Fibroblast of the aortic adventitia (primary cell): ENCODE measurements at places on chromosomes 1 and 21.

- no peak for DNase-seq
Observed at GRCh38 chr1:7609311-7609994, 161.6 kb upstream of the VAMP3 start.

DNA sequence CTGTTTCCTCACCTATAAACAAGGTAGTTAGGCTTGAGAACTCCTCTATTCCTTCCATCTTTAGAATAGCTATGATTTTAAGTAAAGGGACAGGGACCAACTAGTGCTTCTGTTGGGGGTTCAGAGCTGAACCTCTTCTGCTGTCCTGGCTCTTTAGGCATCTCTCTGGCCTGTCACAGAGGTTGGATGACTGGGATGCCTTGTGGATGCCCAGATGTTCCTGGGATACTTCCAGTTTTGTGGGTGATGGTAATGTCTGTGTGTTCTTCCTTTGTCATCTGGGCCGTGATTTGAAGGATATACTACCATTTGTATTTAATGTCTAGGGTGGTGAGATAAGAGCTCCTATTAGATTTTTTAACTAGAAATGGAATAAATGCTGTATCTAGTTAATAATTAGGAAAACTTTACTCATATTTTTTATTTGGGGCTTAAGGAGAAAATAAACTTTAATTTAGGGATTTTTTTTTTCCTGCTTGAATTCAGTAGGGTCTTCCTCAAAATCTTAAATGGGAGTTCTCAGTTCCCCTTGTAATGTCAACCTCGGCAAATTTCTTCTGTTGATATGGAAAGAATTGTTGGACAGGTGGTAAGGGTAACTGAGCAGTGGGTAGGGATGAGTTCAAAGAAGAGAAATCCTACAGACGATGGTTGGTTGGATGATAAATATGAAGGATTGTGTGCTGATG, 47.2 kb downstream of the LAMC1 start:
- DNase-seq: no peak

GRCh38 chr1:160823296-160823695, 27.3 kb downstream of the LY9 start:
- DNase-seq: no peak

GRCh38 chr1:170881268-170882265, 53.8 kb upstream of the MROH9 start:
- DNase-seq: peak; percentile 79

DNA sequence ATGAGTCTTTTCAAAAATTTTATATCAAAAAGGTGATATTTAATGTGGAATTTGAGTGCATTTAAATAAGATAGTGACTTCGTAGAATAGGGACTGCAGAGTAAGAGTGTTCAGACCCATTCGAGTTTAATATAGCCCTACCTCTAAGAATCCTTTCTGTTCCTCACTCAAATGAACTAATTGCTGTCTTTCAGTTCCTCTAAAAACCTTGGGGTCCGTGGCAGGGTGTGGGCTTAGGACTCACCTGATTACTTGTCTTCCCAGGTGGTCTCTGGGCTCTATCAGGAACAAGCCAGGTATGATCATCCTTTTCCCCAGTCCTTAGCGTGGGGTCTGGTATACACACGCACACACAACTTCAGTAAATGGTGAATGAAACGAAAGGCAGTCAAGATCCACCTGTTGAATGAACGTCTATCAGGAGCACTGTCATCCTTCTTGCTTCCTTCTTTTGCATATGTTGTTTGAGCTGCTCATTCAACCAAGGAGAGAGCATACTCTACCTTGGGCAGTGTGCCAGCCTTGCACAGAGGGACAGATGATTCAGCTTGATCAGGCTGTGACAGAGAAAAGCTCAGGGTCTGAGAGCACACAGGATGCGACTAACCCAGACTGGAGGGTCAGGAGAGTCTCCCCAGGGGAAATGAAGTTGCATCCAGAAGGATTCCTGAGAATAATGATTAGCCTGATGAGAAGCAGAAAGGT, 1.2 kb upstream of the RNF11 start:
- no peak for DNase-seq

DNA sequence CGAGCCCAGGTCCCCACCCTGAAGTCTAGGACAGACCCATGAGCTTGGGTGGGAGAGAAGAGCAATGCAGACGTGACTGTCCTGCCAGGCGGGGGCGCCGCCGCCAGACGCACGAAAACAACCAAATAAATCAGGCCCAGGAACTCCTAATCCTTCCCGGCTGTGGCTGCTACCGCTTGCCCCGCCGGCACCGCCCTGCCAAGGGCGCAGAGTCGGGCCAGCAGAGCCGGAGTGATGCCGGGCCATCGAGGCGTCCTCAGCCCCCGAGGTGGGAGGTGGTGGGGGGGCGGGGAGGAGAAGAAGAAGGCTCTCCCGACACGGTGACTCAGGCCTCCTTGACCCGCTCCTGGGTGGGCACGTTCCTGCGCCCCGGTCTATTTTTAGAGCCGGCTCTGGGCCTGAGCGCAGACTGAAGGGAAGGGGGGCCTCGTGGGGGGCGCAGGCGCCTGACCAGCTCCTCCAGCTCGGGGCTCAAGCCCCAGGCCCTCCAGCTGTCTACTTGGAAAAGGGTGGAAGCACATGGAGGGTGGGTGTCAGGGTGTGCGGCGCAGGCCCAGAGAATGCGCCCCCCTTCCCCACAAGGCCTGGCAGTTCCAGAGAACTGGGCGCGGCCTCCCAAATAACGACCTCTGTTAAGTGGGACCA, 10.7 kb upstream of the COL16A1 start:
- DNase-seq: peak; percentile 84

- no peak for DNase-seq
Observed at GRCh38 chr1:112504661-112505399, 3.9 kb upstream of the WNT2B start.

DNA sequence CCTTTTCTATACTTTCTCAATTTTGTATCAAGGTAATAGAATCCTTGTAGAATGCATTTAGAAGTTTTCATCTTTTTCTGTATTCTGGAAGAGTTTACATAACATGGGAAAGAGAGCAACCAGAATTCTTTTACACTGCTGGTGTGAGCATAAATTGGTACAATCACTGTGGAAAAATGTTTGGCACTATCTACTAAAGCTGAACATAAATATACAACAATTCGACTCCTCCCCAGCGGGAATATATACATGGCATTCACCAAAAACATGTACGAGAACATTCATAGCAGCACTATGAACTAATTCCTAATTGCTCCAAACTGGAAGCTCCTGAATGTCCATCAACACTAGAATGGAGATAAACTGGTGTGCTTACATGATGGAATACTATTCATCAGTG, 1.8 kb upstream of the ACBD6 start:
- DNase-seq: no peak

DNA sequence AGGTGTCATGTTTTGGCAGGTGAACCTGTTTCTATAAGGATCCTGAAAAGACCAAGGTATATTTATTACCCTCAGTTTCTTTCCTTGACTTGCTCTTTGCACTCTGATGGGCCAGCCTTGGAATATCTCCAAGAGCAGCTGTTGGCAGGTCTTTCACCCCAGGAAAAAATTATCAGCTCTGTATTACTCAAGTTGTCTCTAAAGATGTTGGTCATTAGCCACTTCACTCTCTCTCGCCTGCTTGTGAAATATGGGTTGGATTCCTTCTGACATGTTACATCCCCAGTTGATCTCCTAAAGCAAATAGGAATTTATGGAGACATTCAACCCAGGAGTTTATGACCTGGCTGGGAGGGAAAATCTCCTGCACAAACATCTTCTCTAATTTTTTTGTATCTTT, 85.9 kb downstream of the KCNJ15 start:
- DNase-seq: peak; percentile 63

GRCh38 chr21:25885880-25886279, 151.1 kb downstream of the GABPA start:
- peak; percentile 26 for DNase-seq

DNA sequence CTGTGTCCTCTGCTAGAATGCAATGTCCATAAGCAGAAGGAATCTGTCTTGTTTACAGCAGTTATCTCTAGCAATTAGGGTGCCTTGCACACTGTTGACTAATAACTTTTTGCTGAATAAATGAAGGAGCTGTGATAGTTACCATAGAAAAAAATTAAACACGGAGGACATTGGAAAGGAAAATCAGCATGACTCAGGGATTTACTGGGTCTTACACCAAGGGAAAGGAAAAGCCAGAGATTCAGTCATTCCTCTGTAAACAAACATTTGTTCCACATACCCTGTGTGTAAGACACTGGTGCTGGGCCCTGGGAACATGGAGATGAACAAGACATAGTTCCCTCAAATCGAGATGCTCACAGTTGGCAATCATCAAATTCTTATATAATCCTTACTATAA, 183.3 kb downstream of the PTGER3 start:
- peak; percentile 76 for DNase-seq

- DNase-seq: no peak
Observed at GRCh38 chr1:221469476-221469875, 272.4 kb downstream of the DUSP10 start.

GRCh38 chr1:44822981-44823451, 14.7 kb downstream of the BTBD19 start:
- DNase-seq: no peak

DNA sequence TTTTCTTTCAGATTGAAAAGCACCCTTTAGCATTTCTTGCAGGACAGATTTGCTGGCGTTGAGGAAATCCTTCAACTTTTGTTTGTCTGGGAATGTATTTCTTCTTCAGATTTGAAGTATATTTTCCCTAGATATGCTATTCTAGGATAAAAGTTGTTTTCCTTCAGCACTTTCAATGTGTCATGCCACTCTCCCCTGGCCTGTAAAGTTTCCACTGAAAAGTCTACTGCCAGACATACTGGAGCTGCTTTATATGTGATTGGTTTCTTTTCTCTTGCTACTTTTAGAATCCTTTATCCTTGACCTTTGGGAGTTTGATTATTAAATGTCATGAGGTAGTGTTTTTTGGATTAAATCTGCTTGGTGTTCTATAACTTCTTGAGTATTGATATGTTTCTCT, 44.2 kb upstream of the CD55 start:
- no peak for DNase-seq

DNA sequence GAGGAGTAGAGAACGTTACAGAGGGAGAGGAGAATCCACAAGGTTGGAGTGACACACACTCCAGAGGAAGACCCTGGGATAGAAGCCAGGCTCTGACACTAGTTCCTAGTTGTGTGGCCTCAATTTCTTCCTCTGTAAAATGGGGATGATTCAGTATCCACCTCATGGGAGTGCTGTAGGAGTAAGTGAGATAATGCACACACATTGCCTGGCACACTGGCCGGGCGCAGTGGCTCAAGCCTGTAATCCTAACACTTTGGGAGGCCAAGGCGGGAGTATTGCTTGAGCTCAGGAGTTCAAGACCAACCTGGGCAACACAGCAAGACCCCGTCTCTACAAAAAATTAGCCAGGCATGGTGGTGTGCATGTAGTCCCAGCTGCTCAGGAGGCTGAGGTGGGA, 8.9 kb downstream of the KIF17 start:
- DNase-seq: no peak

DNA sequence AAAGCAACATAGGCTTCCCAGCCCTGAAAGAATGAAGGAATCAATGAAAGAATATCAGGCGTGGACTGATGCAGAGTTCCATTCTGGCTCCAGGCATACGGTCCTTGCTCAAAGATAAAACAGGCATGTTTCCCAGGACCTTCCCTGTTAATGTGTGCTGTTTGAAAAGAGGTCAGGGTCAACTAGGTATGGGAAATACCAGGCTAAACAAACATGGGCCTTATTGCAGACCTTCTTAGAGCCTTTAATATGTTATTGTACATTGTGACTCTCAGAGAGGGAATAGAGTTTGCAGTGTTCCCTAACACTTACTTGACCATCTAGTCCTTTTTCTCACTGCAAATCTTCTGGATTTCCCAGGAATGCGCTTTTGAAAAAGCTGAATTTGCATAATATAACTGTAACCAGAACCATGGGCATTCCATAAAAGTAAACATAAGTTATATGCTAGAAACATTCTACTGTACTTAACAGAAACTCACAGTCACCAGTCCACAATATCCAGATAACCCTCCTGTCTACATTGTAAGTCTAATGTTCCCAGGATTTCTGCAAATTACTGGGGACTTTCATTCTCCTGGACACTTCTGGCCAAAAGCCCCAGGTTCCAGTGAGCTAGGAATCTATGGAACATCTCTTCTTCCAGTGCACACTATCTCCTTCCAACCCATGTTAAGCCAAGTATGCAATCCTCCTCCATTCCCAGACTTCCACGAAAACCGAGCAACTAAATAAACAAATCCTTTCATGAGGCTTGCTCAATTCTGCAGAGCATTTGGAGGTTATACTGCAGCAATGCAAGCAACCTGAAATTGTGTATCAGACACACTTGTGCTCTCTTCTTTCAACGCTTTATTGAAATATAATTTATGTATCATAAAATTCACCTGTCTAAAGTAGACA, 486.6 kb downstream of the SETD4 start:
- peak; percentile 73 for DNase-seq

GRCh38 chr1:3352952-3353331, 101.5 kb upstream of the ARHGEF16 start:
- peak; percentile 60 for DNase-seq

GRCh38 chr1:100485855-100486258, 52.1 kb upstream of the GPR88 start:
- DNase-seq: no peak

DNA sequence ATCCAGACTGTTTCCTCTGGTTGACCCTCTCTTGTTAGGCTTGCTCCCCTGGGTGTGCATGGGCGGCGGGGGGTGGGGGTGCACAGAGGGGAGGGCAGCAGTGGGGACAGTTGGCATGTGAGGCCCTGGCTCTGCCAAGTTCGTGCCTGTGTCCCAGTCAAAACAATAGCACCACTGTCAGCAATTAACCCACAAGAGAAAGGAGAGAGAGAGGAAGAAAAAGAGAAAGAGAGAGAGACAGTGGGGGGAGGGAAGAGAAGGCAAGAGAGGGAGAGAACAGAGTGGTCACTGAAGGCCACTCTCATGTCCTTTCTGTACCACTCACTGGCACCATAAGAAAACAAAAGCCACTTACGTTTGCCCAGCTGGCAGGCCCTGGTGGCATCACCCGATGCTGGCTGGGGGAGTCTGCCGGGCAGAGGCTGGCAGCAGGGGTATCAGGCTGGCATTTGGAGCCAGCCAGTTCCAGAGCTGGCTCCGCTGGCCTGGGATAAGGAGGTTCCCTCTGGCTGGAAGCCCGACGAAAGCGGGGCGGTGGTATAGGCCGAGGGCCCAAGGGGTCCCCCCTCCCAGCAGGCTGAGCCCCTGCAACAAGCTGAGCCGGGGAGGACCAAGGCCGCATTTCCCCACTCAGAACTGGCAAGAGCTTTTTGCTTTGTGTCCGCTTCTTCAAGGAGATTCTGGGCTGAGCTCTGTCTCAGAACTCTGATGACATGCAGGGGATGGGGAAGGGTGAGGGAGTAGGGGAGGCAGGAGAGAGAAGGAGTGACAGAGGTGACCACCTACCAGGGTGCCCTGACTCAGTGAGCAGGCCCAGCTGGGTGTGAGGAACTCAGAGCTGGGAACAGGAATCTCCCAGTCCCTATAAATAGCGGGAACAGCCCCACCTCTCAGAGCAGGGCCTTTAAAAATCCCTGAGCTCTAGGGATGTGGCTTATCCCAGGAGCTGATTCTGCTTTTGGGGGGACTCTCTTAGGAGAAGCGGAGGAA, 27.9 kb downstream of the PIK3C2B start:
- DNase-seq: no peak

GRCh38 chr1:240619357-240619756, 7.4 kb upstream of the GREM2 start:
- no peak for DNase-seq
